ENCODE measurements at places on chromosomes 5 and 9. TPM values are rescaled to one million over a fixed set of nuclear protein-coding genes. Genes with fewer than 3 reads are reported as not detected.

- peak; percentile 47 for DNase-seq
These were observed 6.8 kb upstream of the CEP120 start for GRCh38 chr5:123429993-123430392.

DMRT3 gene
- total RNA-seq: not detected

DMGDH gene
- 0.93 TPM for total RNA-seq

IL3 gene
- not detected for total RNA-seq

FBXO10 gene
- 1.0 TPM for total RNA-seq

DNA sequence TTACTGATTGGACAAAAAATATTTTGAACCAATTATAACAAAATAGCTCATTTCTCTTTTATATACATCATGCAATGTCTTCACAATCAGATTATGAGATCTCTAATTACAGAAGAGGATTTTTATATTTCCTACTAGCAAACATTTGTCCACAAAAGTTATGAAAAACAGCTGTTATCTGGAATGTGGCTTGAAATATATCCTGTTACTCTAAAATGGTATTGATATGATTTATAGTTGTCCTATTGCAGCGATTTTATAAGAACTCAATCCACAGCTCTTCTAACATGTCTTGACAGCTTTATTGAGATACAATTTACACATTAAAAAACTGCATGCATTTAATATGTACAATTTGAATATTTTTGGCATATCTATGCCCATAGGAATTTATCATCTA is 779.9 kb upstream of the ACO1 start:
- no peak for DNase-seq

SLC28A3 gene
- 0.32 TPM for total RNA-seq

DNA sequence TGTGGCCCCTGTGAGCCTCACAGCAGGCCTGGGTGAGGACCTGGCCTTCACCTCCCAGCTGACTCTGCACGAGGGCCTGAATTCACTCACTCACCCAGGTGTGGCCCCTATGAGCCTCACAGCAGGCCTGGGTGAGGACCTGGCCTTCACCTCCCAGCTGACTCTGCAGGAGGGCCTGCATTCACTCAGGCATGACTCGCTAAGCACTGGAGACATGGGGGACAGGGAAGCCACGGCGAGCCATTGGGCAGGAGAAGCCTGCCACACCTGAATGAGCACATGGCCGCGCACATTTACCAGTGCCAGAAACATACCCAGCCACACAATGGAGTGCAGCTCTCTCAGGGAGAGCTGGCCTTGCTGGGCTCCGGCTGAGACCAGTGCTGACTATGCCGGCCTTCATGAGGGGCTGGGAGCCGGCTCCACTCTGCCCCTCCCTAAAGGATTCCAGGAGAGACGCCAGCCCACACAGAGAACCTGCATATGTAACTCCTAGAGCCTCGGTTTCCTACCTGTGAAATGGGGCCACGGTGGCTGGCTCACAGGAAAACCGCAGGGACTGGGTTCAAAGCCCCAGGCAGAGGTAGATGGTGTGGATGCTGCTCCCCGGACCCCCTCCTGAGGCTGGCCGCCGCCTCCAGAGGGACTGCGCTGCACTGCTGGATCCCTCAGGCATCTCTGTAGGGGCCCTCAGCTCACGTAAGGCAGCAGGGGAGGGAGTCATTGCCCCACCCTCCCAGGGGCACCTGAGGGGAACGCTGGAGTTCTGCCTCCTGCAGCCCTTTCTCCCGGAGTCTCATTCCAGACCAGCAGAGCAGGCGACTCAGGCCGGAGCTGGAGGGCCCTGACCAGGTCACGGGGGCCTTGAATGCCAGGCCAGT is 7.2 kb downstream of the ADAMTS2 start:
- DNase-seq: no peak

SLC6A19 gene
- total RNA-seq: not detected

LEAP2 gene
- total RNA-seq: 2.0 TPM

DNA sequence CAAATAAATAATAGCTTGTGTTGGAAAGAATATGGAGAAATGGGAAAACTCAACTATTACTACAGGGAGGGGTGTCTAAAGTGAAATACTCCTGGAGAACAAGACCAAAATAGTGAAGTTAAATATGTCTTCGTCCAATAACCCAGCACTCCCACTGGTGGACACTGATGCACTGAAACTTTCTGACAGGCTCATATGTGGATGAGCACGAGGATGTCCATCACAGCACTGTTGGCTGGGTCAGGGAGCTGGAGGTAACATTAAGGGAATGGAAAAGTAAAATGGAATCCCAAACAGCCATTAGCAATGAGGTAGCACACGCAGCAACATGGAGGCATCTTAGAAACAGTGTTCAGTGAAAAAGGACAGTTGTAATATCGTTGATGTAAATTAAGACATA is 86.5 kb downstream of the LMNB1 start:
- DNase-seq: no peak

DNA sequence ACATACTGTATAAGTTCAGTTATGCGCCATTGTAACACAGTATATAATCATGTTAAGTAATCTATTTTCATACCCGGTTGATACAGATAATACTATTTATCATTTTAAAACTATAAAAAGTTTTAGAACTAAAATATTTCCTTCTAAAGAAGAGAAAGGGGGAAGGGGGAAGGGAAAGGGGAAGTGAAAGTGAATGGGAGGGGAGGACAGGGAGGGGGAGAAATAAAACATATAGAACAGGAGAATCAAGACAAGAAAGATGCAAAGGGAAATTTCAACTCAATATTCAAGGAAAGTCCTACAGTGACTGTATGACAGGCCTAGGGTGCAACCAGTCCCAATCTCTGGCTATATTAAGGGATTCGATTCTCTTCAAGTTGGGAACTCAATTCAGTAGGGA is 1278.8 kb downstream of the MAT2B start:
- DNase-seq: no peak

DNA sequence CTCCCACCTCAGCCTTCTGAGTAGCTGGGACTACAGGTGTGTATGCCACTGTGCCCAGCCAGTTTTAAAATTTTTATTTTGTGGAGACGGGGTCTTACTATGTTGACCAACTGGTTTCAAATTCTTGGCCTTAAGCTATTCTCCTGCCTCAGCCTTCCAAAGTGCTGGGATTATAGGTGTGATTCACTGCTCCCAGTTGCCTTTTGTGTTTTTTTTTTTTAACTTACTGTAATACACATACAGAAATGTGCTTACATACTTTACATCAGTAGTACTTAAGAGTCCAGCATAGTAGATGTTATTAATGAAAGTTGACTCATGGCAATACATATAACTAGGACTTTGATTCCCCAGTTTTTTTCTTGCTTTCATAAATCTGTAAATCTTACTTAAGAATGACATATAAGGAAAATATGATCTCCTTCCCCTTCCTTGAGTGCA is 4.7 kb downstream of the MAN2A1 start:
- DNase-seq: no peak

BNC2 gene
- not detected for total RNA-seq

- no peak for DNase-seq
These were observed 293.8 kb downstream of the CCDC171 start for GRCh38 chr9:15846611-15847010.

DNA sequence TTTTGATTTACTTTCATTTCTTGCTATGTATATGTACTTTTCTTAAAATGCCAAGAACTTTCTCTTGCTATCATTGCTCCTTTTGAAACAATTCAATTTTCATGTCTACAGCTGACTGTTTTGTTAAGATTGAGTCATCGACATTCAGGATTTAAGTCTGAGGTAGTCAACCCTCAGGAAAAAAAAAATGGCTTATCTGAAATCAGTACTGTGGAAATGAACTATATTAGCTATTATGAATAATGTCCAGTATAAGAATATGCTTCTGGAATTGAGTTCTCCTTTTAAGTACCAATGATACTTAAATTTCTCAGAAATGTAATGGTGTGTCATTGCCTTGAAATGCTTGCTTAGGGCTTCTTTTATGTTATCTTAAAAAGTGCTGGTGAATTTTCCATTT is 37.9 kb downstream of the TNFAIP8 start:
- no peak for DNase-seq

DNA sequence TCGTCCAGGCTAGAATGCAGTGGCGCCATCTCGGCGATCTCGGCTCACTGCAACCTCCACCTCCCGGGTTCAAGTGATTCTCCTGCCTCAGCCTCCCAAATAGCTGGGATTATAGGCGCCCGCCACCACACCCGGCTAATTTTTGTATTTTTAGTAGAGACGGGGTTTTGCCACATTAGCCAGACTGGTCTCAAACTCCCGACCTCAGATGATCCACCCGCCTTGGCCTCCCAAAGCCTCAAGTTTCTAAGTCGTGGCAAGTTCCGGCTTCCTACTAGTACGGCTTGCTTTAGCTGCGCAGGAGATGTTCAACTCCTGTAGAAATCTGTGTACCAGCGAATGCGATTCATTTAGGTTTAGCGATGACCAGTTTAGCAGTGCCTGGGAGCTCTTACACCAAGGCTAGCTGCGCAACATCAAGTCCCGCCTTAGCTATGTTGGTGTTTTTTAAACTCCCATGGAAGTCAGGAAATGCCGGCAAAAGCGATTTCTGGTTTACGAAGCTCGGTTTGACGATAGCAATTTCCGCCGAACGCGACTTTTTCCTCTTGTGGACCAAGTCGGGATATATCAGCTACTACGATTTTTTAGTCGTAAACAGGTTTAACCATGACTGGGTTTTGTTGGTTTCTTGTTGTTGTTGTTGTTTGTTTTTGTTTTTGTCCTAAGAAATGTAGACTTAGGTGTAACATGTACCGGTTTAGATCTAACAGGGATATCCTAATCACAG is 46.4 kb downstream of the ANXA2R start:
- DNase-seq: peak; percentile 68

CCL27 gene
- 0.69 TPM for total RNA-seq

- DNase-seq: no peak
These were observed 209.7 kb upstream of the TUT7 start for GRCh38 chr9:86563936-86564335.

DNA sequence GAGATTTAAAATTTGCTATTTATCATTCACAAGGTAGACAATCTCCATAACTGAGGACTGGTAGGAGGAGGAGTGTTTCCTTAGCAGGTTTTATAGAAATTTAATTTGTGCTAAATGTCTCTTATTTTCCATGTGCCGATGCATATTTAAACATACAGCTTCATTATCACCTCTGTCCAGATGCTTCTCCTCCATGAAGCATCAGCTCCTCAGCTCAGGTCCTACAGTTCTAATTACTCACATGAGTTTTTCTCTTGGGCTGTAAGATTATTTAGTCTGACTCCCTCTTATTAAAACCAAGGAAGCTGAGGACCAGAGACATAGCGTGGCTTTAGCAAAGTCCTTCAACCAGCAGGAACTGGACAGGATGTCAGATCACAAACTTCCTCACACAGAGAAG is 300.2 kb upstream of the PANK3 start:
- no peak for DNase-seq

DNA sequence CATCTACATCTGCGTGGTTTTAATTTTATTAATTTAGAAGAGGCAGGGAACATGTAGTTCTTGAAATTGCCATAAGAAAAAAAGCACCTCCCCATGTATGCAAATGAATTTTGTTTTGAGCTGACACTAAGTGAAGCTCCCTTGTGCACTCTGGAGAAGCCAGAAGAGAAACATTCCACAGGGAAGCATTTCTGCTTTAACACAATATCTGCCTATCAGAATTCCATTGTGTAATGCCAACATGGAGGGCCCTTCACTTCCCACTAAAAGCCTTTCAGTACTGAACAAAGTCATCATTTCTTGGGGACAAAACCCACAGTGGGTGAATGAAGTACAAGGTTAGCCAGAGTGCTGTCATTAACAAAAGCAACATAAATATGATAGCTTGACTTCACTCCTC is 59.7 kb downstream of the PRELID2 start:
- no peak for DNase-seq

MAPKAP1 gene
- 57.4 TPM for total RNA-seq

GRCh38 chr5:14429101-14430050 is 152.2 kb upstream of the OTULINL start:
- no peak for DNase-seq

NUTM2F gene
- not detected for total RNA-seq

GRCh38 chr5:96219580-96220281 is 213.3 kb downstream of the PCSK1 start:
- DNase-seq: no peak

GLRA1 gene
- total RNA-seq: not detected

PTGDS gene
- not detected for total RNA-seq

DNA sequence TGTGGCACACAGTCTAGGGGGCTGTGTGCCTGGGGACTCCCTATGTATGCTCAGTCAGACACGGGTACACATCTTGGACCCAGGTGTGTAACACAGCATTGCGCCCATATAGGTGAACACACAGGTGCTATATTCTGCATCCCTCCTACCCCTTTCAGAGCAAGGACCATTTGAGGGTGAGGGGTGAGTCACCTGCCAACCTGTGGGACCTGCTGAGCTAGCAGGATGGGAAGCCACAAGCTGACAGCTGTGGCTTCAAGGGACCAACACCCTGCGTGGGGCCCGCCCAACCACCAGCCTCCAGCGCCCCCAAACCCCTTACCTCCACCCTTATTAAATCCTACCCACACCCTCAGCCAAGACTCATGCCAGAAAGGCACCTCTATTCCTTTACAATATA is 14.6 kb upstream of the AQP7 start:
- DNase-seq: peak; percentile 32

GRCh38 chr9:127555840-127556820 is 55.9 kb upstream of the STXBP1 start:
- DNase-seq: peak; percentile 62

PCDHB13 gene
- total RNA-seq: not detected

DNA sequence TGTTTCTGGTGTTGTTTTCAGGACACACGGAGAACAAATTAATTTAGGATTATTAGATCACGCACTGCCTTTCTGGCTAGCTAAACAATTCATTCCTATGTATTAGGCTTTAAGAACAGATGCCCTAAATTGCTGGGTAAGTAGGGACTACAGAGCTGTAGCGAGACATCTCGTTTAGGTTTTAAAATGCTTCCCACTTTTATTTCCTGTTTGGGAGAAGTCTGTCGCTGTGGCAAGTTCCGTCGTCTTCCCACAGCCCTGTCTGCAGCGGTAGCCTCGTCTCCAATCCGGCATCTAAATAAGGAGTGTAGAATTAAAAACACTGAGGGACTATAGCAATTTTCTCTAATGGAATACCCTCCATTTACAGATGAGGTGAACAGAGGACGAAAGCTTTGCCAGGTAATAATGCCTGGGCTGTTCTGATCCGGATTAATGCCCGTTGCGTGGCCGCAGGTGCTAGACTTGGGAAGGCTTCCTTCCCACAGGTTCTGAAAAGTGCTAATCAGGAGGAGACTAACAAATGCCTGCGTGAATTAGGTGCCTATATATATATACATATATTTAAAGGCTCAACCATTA is 1.3 kb upstream of the TRIM36 start:
- DNase-seq: no peak

GRCh38 chr5:54758038-54758437 is 227.4 kb downstream of the ESM1 start:
- DNase-seq: no peak

DNA sequence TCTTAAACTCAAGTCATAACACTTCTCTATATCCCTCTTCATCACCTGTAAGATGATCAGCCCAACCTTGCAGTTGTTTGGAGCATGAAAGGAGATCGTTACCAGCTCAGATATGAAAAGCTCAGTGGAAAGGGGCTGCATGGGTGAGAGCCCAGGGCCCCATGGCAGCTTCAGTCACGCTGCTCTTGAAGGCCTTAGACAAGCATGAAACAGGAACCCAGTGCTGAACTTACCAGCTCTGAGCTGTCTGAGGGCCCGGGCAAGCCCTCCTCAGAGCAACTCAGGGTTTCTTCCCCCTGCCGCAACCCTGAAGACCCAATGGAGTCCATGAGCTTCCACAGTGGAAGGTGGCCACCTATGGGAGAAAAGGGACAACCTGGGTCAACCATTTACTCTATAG is 3.3 kb downstream of the HK3 start:
- no peak for DNase-seq
